ENCODE measurements at places on chromosomes 7 and 10. TPM values are rescaled to one million over a fixed set of nuclear protein-coding genes. Genes with fewer than 3 reads are reported as not detected.

Gene CALML5
- total RNA-seq: 6.3 TPM

Gene RSPH10B
- total RNA-seq: not detected

Gene OR2A5
- not detected for total RNA-seq

Gene RABGEF1
- total RNA-seq: 31.2 TPM

Gene APBB1IP
- total RNA-seq: not detected

Gene FOXK1
- 77.3 TPM for total RNA-seq

Gene DUSP5
- 14.2 TPM for total RNA-seq

Gene CRHR2
- total RNA-seq: not detected

Gene ZNF862
- total RNA-seq: 42.4 TPM

All from PC-9 (cell line).